ENCODE measurements at places on chromosomes 3 and 15.

DNA sequence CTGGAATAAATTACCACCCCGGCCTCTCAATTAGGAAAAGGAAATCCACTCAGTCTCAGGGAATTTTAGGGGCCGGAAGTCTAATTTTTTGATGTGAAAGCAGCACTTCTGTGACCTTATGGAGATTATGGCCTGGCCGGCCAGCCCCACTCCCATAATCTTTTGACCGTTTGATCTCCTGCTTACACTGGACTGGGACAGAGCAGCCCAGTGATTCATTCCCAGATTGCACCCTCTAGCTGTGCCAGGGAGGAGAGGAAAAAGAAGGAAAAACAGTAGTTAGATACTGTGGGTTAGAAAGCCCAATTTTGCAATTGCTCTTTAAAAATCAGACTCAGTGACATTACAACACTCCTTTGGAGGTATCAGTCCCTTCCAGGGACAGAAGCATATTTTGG lies 32.4 kb downstream of the GJD2 start:
- DNase-seq = no peak

GRCh38 chr3:158352551-158352950 lies 218.4 kb upstream of the MLF1 start:
- no peak for DNase-seq

DNA sequence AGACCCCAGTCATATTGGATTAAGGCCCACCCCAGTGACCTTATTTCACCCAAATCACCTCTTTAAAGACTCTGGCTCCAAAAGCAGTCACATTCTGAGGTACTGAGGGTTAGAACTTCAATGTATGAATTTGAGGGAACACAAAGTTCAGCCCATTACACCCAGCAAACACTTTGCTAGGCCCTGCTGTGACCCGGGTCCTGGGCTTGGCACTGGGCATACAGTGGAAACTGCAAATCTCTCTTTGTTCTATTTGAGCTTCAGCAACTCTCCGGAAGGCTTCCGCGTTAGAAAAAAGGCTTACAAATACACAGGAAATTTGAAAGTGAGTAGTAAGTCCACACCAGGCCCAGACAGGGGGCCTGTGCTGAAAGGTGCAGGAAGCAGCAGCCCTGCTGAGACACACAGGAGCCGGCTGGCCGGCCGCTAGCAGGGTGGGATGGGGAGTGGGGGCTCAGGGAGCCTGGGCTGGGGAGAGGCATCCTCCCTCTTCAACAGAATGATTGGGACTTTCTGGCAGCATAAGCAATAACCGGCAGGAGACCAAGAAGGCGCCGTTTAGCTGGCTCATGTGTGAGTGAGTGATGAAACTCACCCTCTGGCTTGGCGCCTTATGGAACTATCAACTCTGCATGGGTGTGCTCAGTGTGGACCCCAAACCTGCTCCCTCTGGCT lies 13.0 kb downstream of the LIPC start:
- DNase-seq = no peak

GRCh38 chr3:134640872-134641470 lies 9.9 kb downstream of the KY start:
- DNase-seq = no peak

DNA sequence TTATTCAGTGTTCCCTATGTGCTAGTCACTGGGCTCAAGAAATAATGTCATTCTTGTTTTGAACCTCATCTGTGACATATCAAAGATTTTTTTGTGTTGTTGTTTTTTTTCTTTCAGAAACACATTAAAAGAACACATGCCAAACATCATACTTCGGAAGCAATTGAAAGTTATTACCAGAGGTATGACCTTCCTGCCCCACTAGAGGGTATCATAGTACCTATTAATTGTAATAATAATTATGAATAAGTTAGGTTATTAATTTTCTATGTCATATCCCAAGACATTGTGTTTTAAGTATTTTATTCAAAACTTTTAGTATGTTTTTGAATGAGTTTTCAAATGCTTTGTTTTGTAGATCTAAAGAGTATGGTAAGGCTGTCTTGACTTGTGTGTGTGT lies 65.7 kb downstream of the CDIN1 start:
- no peak for DNase-seq

DNA sequence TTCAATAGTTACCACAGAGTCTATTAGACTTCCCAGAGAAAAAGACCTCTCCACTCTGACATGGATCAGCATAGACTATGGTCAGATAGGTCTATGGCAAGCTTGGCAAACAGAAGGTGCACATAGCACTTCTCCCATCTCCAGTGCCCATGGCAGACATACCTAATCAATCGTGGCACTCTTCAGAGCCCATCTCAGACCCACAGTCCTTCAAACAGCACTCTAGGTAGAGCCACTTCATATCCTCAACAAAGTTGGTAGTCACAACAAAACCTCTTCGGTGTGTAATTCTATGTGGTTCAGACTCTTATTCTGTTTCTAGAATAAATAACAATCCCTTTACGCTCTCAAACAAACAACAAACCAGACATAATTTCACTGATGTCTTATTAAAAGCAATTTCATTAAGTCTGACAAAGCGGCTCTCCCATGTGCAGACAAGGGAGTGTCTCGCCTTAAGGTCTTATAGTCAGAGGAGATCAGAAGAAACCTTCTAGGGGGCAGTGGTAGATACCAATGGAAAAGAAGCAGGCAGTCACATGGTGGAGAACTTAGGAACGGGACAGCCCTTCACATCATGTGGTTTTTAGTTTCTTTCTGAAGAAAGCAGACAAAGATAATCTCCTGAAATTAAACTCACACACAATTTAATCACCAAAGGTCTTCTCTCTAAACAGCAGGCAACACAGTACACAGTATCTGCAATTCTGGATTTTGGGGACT lies 483.4 kb downstream of the FOXP1 start:
- no peak for DNase-seq

- DNase-seq = no peak
Measured at GRCh38 chr15:31042751-31043150, 51.3 kb upstream of the MTMR10 start.

GRCh38 chr3:67288466-67289106 lies 290.5 kb downstream of the KBTBD8 start:
- no peak for DNase-seq

- no peak for DNase-seq
Measured at GRCh38 chr3:127988770-127989557, 63.3 kb upstream of the SEC61A1 start.

GRCh38 chr3:177882124-177882648 lies 654.0 kb upstream of the KCNMB2 start:
- DNase-seq = no peak

DNA sequence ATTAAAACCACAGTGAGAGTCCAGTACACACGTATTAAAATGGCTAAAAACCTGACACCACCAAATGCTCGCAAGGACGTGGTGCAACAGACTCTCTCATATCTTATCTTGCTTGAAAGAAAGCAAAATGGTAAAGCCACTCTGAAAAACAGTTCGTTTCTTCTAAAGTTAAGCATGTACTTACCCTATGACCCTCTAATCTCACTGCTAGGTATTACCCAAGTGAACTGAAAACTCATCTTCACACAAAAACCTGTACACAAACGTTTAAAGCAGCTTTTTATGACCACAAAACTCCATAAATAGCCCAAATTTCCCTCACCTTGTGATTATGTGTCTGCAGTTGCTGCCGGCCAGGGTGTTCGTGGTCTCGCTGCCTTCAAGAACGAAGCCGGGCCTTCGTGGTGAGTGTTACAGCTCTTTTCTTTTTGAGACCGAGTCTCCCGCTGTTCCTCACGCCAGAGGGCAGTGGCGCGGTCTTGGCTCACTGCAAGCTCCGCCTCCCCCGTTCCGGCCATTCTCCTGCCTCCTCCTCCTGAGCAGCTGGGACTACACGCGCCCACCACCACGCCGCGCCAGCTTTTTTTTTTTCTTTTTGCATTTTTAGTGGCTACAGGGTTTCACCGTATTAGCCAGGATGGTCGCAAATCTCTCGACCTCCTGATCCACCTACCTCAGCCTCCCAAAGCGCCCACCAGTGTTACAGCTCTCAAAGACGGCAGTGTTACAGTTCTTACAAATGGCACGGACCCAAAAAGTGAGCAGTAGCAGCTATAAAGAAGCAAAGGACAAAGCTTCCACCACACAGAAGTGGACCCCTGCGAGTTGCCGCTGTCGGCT lies 165.4 kb downstream of the TJP1 start:
- no peak for DNase-seq
